ENCODE measurements at places on chromosomes 6 and 20.

DNA sequence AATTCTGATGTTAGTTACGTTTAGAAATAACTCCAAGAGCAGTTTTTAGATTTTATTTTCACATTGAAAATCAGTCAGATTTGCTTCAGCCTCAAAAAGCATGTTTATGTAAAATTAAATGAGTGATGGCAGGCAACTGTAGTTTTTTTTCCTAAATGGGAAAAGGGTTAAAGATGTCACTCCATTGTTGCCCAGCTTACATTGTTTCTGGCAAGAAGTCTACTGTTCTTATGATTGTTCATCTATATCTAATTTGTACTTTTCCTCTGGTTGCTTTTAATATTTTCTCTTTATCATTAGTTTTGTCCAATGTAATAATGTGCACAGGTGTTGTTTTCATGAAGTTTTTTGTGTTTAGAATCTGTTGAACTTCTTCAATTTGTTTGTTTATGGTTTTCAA, 6.7 kb upstream of the TTK start:
- no peak for DNase-seq

- DNase-seq: no peak
Observed at GRCh38 chr6:126118936-126119335, 132.6 kb downstream of the TRMT11 start.

- peak; percentile 45 for DNase-seq
Observed at GRCh38 chr6:170279977-170280688, 10.7 kb downstream of the DLL1 start.

GRCh38 chr6:125738276-125738675, 11.2 kb upstream of the HEY2 start:
- DNase-seq: no peak

DNA sequence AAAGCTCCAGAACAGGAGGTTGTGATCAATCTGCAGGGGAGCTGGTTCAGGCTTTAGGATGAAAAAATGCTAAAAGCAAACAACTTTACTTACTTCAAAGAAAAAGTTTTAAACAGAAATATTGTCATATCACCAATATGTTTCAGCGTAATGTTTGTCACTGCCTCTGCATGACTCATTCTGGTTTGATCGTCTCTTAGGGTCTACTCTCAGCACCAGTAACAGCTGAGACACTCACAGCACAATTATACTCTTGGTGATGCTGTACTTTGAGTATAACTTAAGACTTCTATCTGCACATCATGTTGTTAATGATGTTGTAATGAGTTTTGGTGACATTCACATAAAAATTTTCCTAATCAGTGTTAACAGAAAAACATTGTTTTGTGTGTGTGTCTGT, 665.4 kb downstream of the EPM2A start:
- DNase-seq: no peak

DNA sequence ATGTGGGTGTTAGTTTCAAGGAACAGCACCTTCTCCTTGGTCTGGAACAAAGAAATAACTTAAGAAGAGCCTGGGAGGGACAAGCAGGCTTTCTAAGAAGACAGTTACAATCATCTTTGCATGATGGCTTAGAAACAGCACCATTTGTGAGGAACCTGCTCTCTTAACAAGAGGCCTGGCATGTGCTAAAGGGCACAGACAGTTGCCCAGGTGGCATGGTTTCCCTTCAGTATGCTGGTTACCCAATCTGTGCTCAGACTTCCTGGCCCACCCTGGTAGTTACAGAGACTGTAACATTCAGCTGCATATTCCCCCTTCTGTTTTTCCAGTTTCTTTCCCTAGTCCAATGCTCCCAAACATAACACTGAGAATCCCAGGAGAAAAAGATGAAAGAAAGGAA, 84.0 kb downstream of the CHD6 start:
- DNase-seq: no peak

All from kidney capillary endothelial cell (primary cell).